ENCODE measurements at places on chromosomes 3 and 15.

DNA sequence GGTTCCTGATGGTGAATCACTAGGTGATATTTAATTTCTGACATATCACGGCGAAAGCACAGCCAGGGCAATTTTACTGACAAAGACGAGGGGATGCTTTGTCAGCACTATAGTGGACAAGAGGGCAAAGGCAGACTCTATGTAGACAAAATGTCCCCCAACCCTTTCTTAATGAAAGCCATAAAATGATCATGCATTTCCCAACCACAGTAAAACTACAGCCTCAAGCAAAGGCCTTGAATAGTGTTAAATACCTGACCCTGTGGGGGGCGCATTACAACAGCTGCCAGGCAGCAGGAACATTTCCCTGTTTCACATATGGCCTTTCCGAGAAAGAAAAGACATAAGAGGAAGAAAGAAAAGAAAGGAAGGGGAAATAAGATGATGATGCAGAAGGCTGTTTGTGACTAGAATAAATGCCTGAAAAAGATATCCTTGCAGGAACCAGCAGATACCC is 49.5 kb downstream of the GLDN start:
- no peak for DNase-seq

- DNase-seq = no peak
These were observed 144.5 kb downstream of the NAALADL2 start for GRCh38 chr3:175003590-175003989.

- DNase-seq = no peak
These were observed 63.7 kb downstream of the SSR3 start for GRCh38 chr3:156491192-156491591.

DNA sequence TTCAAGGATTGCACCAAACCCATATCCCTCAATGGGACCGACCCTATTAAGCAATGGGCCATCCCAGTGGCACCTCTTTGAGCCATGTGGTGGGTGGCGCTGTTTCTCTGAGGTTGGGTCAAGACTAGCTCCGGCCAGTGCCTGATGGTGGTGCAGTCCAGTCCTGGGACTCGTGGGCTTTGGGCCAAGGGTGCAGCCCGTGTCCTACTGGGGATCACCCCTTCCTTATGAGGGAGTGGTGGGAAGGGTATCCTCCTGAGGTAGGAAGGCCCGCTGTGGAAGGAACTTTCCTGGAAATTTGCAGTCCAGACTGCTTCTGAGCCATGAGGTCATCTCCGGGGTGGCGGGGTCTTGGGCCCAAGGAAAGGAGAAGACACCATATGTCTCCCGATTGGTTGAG is 231.6 kb downstream of the SNRPN start:
- DNase-seq = no peak

- no peak for DNase-seq
These were observed 117.0 kb upstream of the CCDC54 start for GRCh38 chr3:107260207-107260606.

GRCh38 chr15:66757030-66757429 is 55.0 kb downstream of the SMAD6 start:
- no peak for DNase-seq

GRCh38 chr3:13645801-13646637 is 97.1 kb downstream of the FBLN2 start:
- no peak for DNase-seq

- DNase-seq = no peak
These were observed 1.4 kb upstream of the MUC13 start for GRCh38 chr3:124935794-124936542.

Data from LHCN-M2 (cell line).